ENCODE measurements at places on chromosomes 4 and X.
A peak's percentile ranks its signal among the peaks of the same experiment; 100 is the strongest.

GRCh38 chr4:41148292-41148691, 66.0 kb downstream of the APBB2 start:
- DNase-seq = no peak

GRCh38 chr4:81459228-81459627, 12.5 kb downstream of the RASGEF1B start:
- no peak for DNase-seq

- DNase-seq = no peak
These were observed 22.4 kb downstream of the IL3RA start for GRCh38 chrX:1358793-1359476.

DNA sequence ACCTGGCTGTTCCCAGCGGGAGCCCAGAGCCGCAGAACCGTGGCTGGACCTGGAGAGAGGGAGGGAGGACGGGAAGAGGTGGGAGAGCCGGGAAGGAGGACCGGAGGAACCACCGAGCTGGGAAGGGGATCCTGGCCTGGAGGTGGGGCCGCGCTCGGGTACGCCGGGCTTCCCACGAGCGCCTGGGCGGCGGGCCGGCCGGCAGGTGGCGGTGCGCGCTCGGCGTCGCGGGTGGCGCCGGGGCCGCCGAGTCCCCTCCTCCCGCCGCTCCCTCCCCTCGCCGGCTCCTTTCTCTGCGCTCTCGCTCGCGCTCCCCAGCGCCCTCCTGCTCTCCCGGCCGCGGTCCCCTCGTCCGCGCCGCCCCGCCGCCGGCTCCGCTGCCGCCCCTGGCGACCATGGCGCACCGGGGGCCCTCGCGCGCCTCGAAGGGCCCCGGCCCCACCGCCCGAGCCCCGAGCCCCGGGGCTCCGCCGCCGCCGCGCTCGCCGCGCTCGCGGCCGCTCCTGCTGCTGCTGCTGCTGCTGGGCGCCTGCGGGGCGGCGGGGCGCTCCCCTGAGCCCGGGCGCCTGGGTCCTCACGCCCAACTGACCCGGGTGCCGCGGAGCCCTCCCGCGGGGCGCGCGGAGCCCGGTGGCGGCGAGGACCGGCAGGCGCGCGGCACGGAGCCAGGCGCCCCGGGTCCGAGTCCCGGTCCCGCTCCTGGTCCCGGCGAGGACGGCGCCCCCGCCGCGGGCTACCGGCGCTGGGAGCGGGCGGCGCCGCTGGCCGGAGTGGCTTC, at the start of gene SORCS2:
Gene SORCS2 (plus strand): TSS at position 287 of the 778 bp plus-strand sequence.
- DNase-seq = no peak

DNA sequence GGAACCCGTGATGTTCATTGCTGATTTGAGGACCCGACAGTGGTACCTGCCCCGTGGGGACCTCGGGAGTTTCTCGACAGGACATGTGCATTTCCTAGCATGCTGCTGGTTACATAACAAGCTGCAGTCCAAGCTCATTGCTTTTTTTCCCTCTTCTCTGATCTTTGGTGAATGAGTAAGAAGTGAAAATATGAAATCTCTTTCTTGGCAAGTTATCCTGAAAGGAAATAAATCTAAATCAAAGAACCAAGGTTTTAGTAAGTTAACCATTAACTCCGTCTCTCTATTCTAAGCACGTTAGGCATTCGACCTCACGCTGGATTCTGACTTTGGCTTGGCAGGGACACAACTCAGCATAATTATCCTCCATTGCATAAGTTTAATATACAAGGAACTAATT, 86.6 kb downstream of the STK32B start:
- no peak for DNase-seq

DNA sequence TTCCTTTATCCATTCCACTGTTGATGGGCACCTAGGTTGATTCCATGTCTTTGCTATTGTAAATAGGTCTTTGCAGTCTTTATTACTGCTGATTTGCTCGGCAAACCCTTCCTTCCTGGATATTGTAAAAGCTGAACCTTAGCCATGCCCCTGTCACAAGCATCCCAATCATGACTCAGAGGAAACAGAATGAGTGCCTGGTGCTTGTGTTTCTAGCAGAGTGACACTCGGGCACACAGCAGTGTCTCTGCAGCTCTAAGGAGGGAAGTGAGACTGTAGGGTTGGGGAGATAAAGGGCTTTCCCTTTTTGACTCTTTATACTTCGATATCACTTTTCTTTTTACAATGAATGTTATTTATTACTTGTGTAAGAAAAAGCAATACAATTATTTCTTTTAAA, 83.3 kb downstream of the AKAP4 start:
- DNase-seq = no peak

GRCh38 chrX:47068214-47068613, 10.0 kb upstream of the RGN start:
- DNase-seq = no peak

- DNase-seq = no peak
These were observed 329.4 kb downstream of the HNRNPD start for GRCh38 chr4:82044141-82044993.

- no peak for DNase-seq
These were observed 151.0 kb downstream of the PALLD start for GRCh38 chr4:168647646-168648375.

DNA sequence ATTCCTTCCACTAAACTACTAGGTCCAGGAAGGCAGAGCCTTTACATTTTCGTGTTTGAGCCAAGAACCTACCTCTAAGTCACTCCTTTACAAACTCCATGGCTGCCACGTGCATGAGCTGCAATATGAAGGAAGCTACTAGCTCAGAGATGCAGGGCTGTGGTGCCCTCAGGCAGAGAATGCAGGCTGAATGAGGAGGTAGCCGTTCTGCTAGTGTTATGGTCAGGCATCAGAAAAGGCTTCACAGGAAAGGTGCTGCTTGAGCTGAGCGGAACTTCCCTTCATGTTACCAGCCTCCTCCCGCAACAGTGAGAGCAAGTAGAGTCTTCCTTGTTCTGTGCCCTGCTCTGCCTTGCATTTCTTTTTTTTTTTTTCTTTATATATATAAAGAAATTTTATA, 148.3 kb upstream of the PACRGL start:
- no peak for DNase-seq

DNA sequence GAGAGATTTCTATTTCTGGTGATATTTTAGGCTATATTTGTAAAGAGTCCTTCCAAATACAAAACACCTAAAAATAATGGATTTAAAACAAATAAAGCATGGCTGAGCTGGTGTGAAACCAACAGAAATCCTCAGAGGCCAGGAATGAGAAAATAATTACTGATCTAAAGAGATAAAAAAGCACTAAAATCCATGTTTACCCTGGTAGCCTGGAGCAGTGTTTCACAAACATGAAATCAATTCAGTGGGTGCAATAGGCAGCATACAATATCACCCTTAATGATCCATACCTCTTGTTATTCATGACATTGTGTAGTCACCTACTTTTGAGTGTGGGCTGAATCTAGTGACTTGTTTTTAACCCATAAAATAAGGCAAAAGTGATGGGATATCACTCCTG, 14.6 kb downstream of the PFKFB1 start:
- no peak for DNase-seq

GRCh38 chr4:147019091-147019490, 73.4 kb upstream of the TTC29 start:
- DNase-seq = peak; percentile 14

- no peak for DNase-seq
These were observed 7.4 kb downstream of the ABLIM2 start for GRCh38 chr4:8151165-8151650.

DNA sequence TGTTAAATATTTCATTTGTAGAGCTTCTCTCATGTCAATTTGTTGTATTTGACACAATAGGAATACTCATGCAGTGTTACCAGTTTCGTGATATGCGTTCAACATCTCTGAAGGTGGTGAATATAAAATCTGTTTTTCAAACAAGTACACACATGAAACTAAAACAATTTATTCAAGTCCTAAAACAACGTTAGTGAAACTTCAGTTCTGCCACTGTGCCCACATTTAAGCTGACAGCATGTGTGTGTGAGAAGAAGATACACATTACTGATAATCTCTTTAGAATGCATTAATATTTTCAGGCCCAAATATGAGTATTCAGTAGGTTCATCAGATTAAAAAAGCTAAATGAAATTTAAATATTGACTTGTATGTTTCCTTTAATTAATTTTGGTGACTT, 21.7 kb downstream of the GAB1 start:
- no peak for DNase-seq

DNA sequence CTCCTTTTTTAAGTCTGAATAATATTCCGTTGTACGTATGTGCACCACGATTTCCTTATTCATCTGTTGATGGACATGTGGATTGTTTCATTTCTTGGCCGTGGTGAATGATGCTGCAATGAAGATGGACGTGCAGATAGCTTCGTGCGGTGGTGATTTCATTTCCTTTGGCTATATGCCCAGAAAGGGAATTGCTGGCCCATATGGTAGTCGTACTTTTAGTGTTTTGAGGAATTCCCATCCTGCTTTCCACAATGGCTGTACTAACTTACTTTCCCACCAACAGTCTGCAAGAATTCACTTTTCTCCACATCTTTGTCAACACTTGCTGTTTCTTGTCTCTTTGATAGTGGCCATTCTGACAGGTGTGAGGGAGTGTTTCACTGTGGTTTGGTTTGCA, 12.8 kb downstream of the ZFP42 start:
- no peak for DNase-seq

- DNase-seq = no peak
These were observed 15.4 kb downstream of the IQSEC2 start for GRCh38 chrX:53265771-53266574.

DNA sequence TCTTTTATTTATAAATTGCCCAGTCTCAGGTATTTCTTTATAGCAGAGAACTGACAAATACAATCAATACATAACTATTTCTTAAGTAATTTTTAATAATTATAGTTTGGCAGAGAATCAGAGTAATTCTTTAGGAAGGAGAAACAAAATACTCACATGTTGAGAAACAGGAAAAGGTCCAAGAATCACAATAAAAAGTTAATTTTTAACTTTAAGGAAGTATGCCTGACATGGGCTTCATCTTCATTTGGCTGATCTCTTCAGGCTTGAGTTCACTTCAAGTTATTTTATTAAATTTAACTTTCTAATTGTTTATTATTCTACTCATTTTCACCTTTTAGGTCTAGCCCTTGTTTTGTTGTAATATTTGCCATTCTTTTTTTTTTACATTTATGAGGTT, 36.1 kb upstream of the RNF150 start:
- DNase-seq = no peak

GRCh38 chrX:135295944-135296305, 13.4 kb upstream of the ETDC start:
- DNase-seq = no peak

GRCh38 chr4:113699772-113700171, 61.8 kb downstream of the CAMK2D start:
- no peak for DNase-seq

GRCh38 chr4:184684491-184685189, 35.1 kb downstream of the PRIMPOL start:
- DNase-seq = no peak

DNA sequence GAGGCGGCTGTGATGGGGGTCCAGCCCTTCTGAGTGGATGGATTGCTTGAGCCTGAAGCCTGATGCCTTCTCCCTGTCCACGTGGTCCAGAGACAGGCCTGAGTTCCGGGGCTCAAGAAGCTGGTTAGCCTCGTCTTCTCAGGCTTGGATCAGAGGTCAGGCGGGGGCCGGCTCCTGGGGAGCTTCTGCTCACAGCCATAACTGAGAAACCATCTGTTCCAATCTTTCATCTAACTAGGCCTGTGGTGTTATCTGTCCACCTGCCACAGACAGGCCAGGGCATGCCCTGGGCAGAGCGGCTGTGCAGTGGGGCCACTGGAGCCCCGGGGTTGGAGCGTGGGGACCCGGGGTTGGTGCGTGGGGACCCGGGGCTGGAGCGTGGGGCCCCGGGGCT, 63.1 kb downstream of the SORCS2 start:
- no peak for DNase-seq

DNA sequence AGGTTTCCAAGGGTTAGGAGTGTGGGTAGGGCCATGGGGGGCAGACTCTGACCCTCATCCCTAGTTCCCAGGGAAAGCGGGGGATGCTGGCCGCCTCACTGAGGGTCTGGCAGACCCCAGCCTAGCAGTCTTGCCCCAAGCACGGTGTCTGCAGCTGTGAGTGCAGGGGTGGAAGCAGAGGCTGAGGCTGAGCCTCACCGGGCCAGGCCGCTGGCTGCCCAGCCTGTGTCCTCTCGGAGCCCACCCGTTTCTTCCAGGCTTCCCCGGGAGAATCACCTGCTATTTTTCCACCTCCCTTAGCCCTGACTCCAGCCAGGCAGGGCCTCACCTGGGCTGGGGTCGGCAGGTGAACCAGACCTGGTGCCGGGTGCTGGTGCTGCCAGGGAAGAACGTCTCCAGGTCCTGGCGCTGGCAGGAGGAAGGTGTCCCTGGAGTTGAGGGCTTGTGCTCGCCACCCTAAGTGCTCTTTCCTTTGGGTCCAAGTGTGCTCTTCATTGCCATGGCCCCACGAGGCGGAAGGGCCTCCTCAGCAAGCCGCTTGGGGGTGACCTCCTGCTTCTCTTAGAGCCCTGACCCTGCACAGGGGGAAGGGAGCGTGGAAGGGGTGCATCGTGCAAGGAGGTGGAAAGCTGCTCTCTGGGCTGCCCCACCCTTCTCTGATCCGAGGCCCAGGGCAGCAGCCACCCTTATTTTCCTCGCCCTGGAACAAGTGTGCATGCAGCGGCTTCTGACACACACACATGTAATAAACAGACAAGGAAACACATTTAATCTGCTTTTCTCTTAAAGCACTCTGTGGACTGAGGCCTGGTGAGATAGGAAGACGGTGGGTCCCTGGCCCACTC, 112.7 kb downstream of the FAM53A start:
- no peak for DNase-seq

DNA sequence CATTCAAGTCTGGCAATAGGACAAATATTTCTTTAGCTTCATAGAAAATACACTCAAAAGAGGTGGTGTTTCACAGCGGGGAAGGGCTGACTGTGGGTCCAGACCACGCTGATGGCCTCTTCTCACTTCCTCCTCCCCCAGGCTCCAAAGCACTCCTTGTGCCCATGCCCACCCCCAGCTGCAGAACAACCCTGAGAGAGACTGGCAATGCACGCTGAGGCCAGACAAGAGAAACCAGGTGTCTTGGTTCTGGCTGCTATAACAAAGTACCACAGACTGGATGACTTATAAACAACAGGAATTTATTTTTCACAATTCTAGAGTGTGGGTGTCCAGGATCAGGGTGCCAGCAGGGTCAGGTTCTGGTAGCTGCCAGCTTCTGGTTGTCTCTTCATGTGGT, 386.1 kb downstream of the FBXW7 start:
- no peak for DNase-seq

DNA sequence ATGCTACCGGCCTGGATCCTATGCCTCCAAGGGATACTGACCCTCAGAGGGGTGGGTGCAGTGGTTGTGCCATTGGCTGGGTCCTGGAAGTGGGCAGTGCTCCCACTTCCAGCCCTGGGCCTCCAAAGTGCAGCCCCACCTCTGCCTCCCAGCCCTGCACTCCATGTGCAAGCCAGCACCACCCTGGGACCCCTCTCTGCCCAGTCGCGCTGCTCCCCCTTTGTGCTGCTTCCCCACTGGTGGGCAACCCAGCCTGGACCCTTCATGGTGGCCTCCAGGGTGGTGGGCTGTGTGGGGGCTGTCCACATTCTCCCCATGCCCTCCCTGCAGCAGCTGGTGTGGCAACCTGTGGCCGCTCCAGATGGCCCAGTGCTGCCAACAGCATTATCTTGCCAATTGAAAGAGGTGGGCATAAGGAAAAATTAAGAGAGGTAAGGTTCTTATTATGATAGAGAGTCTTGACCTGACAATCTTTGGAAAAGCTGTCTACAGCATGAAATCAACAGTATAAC, 309.7 kb downstream of the GUCY2F start:
- no peak for DNase-seq

All from stimulated activated CD8-positive, alpha-beta memory T cell treated with anti-CD3 and anti-CD28 coated beads, Interleukin-4, amount 100 ng/mL, for 1 hour (primary cell).